ENCODE measurements at places on chromosomes 1 and 21.

GRCh38 chr1:200642481-200642880 is 21.9 kb upstream of the KIF14 start:
- no peak for DNase-seq

DNA sequence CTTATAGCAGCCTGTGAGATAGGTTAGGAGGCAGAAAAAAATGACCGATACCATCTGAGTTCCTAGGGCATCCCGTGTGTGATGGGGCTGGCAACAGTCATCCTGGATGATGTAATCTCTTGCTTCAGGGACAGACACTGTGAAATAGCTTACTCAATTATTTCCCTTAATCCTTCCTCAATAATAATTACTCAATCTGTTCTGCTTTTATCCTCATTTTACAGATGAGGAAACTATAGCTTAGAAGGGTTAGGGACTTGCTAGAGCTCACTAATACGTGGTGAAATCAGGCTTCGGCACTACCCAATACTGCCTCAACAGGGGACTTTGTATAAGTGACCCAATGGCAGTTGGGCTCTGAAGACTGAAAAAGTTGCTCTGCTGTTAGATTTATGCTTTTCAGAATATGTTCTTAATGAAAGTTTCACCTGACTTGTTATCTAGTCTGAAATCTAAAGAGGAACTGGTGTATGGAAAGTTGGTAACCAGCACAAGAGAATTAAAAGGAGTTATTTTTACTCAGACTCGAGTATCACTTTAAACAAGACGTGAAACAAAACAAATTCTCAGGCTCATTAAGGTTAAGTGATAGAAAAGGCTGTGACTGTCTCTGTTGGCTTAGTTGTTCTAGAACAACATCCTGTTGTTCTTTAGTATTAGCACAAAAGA is 14.4 kb downstream of the CD55 start:
- peak; percentile 8 for DNase-seq

- DNase-seq: no peak
Measured at GRCh38 chr1:60916199-60916598, 166.2 kb upstream of the NFIA start.

GRCh38 chr21:36297938-36298572 is 21.9 kb upstream of the MORC3 start:
- DNase-seq: no peak

GRCh38 chr1:65480684-65481405 is 60.4 kb downstream of the LEPR start:
- no peak for DNase-seq

DNA sequence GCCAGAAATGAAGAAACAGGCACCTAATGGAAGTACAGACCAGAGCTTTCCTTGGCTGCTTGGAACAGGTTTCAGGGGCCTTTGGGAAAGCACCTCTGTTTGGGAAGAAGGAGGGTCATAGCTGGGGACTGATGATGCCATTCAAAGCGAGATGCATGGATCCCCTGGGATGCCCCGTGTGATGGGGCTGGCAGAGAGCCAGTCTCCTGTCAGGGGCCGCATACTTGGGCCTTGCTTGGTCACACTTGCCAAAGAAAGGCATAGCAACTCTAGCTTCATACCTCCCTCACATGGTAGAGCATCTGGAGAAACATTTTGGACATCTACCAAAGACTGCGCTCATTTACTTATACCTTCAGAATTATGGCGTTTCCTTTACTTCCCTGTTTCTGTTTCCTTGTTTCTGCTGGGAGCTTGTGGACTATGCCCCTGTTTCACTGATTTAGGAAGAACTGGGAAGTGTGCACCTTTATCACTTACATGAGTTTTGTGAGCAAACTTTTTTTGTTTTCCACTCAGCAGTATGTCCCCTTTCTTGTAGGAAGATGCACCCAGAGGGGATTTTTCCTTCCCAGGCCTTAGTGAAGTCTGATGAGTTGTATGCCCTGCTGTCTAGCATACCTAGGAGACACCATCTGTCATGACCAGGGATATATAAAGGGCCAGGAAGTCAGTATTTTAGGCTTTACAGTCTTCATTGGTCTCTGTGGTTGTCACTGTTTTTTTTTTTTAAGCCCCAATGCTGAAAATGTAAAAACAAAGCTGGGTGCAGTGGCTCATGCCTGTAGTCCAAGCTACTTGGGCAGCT is 19.8 kb upstream of the ST3GAL3 start:
- no peak for DNase-seq

GRCh38 chr1:161226320-161226711 is 456 bp downstream of the TOMM40L start:
- no peak for DNase-seq

DNA sequence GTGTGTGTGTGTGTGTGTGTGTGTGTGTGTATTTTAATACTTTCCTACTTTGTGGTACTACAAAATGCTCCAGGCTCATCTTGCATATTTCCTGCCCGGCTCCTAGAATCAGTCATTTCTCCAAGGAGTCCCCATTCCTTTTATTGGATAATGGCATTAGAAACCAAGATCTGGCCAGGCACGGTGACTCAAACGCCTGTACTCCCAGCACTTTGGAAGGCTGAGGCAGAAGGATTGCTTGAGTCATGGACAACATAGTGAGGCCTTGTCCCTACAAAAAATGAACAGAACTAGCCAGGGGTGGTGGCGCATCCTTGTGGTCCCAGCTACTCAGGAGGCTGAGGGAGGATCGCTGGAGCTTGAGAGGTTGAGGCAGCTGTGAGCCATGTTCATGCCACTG is 20.3 kb downstream of the EPB41 start:
- DNase-seq: no peak

DNA sequence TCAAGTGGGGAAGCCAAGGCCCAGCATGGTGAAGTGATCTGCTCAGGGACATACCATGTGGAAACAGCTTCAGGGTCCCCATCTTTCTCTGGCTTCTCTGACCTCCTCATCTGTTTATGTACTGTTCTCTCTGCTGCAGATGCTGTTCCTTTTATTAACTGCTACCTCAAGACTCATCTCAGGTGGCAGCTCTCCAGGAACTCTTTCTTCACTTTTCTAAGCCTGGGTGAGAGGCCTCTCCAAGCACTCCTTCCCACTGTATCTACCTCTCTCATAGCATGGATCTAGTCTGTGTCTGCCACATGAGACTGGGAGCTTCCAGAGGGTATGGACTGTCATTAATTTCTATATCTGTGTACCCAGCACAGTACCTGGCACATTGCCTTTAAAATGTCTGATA is 73.4 kb upstream of the PPM1J start:
- no peak for DNase-seq

- no peak for DNase-seq
Measured at GRCh38 chr1:214917081-214917635, 165.4 kb upstream of the KCNK2 start.

DNA sequence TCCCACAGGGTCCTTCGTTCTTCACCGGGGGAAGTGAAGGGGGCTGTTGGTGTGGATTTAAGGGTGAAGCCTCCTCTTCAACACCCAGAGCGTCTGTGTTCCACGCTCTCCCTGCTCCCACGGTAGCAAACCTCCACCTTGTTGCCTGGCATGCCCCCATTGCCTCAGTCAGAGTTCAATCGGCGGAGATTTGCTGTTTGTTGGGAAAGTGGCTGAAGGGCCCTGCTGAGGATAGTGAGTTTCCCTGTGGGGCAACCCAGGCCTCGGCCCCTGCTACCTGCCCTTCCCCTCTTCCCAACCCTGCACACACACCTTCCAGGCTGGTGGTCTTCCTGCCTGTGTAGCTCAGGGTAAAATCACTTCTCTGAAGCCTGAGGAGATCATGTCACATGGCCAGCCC is 60.5 kb downstream of the TOR1AIP2 start:
- no peak for DNase-seq

- no peak for DNase-seq
Measured at GRCh38 chr21:26982767-26983166, 15.9 kb upstream of the ADAMTS5 start.

- no peak for DNase-seq
Measured at GRCh38 chr1:157198619-157199420, 60.6 kb upstream of the ETV3 start.

DNA sequence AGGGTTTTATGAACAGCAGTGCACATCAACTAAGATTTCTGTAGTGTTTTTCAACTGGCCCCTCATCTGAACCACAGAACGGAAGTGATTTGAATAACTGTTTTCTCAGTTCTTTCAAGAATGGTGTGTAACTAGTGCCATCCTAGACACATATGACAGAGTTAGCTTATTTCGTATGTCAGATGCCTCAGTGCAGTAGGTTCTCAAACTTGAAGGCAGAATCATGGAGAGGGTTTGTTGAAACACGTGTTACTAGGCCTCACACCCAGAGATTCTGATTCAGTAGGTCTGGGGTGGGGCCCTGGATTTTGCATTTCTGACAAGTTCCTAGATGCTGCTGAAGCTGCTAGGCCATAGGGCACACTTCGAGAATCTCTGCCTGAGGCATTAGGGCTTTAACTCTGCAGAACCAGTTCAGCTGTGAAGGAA is 49.0 kb downstream of the SCCPDH start:
- DNase-seq: no peak

DNA sequence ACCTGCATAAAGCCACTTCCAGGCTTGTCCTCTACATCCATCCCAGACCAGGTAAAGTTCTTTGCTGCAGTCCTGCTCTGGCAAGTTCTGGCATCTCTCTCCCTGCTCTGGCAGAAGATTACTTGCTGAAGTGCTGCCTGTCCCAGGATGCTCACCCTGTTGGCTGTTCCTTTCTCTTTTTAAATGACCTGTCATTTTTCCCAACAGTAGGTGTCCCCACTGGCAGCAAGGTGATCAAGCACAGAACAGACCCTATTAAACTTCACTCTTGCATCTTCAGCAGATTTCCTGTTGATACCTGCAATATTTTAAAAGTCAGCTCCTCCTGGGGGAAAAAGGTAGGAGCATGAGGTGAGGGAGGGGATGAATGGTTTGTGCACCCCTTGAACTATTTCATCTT is 332.6 kb downstream of the PBX1 start:
- DNase-seq: no peak

- no peak for DNase-seq
Measured at GRCh38 chr1:52037402-52037814, 3.8 kb upstream of the KTI12 start.

DNA sequence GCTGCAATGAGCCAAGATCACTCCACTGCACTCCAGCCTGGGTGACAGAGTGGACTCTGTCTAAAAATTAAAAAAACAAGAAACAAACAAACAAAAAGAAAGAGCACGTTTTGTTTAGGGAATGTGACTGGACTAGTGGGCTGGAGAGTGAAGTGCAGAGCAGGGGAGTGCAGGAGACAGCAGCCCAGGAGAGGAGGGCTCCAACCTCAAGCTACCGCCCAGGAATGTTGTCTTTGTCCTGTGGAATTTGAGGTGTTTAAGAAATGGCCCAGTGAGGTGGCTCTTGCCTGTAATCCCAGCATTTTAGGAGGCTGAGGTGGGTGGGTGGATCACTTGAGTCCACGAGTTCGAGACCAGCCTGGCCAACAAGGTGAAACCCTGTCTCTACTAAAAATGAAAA is 42.4 kb upstream of the MTF2 start:
- no peak for DNase-seq

GRCh38 chr1:69527273-69527672 is 40.4 kb upstream of the LRRC7 start:
- DNase-seq: no peak

DNA sequence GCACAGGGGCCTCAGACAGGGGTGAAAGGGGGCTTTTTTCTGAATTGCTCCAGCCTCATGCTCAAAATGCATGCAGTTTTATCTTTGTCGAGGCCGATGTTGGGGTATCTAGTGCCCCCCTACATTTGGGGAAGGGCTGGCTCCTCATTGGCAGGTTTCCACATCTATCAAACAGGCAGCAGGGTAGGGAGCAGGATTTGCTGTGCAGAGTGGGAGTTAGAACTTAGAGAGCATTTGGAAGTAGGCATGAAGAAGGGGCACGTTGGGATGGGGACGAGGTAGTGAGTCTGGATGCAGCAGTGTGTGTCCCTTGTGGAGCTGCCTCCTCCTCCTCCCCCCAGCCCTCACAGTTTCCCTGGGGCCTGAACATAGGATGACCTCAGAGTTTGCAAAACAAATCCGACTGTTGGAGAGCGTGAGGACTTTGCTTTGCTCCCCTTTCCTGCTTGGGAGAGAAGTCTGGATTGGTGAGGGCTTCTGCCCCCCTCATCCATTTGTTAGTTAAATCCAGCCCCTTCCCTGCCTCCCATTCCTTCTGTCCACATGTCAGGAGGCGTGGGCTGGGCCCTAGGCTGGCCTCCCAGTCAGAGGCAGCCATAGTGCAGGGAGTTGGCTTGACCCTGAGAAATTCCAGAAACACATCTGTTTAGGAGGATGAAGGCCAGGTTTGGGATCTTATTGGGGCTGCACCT is 36.9 kb upstream of the GPR37L1 start:
- no peak for DNase-seq

GRCh38 chr1:114130846-114131525 is 22.7 kb downstream of the SYT6 start:
- no peak for DNase-seq

DNA sequence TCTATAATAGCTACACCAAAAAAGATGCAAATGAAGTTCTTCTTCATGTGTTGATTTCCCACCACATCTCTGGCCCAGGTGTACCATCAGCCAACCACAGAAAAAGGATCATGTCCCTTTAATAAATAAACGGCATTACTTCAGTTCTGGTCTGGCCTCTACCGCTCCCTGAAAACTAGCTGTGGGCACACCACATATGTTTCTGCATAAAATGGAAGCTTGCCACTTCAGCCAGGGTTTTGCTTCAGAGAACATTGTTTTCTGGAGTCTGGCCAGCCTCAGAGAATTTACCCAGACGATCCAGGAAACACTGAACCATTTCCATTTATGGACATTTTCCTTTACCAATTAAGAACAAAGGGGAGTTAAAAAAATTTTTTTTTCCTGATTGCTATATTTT is 5.8 kb upstream of the LAMC2 start:
- no peak for DNase-seq

DNA sequence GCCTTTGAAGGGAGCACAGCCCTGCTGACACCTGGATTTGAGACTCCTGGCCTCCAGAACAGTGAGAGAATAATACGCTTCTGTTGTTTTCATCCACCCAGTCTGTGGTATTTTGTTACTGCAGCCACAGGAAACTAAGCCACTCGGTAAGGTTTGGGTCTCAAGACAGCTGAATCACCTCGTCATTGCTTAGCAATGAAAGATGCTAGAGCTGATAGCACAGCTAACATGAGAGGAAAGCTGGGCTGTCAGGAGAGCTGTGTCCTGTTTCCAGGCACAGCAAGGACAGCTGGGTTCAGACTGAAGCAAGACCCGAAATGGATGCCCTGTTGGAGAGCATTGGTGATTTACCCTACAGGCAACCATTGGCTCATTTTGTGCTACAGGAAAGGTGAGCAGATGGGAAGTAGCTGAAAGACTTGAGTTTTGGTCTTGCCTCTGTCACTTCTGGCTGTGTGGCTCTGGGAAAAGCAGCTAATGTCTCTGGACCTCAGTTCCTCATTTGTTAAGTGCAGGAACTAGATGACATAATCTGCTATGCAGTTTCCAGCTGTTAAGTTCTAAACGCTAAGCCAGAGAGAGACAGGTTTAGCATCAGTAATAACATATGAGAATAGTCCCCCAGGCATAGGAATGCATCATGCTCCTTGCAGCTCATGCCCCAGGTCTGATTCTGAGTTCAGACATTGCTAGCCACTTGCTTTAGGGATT is 58.0 kb downstream of the CLIC6 start:
- peak; percentile 15 for DNase-seq

DNA sequence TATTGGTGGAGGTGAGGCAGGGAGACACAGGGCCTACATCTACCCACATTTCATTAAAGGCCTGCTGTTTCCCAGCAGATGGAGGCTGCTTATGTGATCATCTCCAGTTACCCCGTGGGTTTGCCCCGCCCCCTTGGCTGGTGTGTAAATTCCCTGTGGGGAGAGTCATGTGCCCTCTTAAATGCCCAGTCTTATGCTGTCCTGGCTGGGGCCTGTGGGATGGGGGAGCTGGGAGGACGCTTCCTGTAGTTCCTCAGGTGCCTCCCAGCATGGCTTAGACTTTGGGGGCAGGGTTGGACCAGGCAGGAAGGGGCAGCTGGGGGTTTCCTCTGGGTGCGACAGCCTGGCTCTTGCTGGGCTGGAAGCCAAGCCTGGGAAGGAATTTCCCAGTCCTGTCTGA is 15.5 kb upstream of the CITED4 start:
- DNase-seq: no peak

Data from thymus (tissue), 14 donors.